Osteoblast (primary cell): ENCODE measurements at places on chromosomes 16 and 17. TPM values are rescaled to one million over a fixed set of nuclear protein-coding genes. Genes with fewer than 3 reads are reported as not detected.

DNA sequence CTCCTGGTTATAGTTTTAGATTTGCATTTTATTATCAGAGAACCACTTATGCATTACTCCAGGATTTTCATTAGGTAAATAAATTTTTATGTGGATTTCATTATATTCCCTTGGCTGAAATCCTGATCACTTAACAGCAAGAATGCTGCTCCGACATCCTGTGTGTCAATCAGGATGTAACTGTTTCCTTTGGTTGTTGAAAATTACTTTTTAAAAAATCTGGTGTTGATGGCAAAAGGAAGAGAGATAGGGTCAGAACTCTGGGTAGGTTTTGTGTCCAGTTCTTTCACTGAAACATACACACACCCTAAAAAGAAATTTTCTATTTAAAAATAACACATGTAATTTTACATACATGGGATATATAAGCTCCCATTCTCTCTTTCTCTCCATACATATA lies 30.9 kb downstream of the ZNF423 start:
- H3K4me1 ChIP-seq = peaks cover 29% of the 10 kb centered on the region
- no peaks in the 10 kb centered on the region for H3K36me3 ChIP-seq
- H3K27ac ChIP-seq = no peak overlapping the region

DNA sequence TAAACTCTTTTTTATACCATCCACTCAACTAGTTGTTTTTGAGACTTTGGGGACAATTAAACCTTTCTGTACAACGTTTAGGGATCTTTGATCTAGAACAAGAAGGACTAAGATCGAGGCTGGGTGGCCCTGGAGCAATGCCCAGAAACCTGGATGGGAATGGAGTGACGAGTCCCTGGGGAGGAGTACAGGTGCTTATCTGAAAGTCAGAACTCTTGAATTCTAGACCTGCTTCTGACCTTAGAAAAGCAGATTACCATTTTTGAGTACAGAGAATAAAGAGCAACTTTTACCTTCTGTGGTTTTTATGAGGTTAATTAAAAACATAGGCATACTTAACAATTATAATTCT lies 17.8 kb downstream of the UBE2Z start:
- H3K4me3 ChIP-seq = no peak overlapping the region
- peaks cover 94% of the 10 kb centered on the region for H3K36me3 ChIP-seq

DNA sequence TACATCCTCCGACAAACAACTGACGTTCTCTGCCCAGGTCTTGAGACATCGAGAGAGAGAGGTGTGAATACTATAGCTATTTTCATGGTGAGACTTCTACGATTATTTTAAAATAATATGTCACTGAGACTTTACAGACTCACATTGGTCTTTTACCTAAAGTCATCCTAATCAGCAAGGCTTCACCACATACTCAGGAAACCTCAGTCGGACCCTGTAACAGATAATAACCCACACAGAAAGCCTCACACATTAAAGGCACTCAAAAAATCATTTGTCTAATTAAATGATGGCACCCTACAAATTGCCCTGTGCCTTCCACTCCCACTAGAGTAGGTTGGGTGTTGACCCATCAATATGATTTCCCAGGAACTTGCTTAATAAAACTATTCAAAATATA lies 19.8 kb upstream of the SLC39A11 start:
- H3K36me3 ChIP-seq = no peaks in the 10 kb centered on the region
- H3K27ac ChIP-seq = no peak overlapping the region
- H3K4me3 ChIP-seq = no peak overlapping the region
- H3K27me3 ChIP-seq = peaks cover 3% of the 10 kb centered on the region
- no peak for DNase-seq

DNA sequence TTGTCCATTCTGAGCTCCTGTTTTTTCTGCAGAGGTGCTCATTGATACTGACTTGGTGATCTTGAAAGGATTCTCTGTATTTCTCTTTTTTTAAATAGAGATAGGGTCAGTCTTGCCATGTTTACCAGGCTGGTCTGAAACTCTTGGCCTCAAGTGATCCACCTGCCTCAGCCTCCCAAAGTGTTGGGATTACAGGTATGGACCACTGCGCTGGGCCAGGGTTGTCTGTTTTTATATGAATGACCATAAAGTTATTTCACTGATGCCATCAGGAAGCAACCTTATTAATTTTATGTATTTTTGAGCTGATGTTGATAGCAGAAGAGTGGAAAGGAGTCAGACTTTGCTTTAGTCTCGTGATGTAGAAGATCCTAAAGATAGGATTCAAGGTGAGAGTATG lies 35.7 kb upstream of the METTL9 start:
- H3K27me3 ChIP-seq = peaks cover 22% of the 10 kb centered on the region
- H3K4me3 ChIP-seq = no peak overlapping the region

DNA sequence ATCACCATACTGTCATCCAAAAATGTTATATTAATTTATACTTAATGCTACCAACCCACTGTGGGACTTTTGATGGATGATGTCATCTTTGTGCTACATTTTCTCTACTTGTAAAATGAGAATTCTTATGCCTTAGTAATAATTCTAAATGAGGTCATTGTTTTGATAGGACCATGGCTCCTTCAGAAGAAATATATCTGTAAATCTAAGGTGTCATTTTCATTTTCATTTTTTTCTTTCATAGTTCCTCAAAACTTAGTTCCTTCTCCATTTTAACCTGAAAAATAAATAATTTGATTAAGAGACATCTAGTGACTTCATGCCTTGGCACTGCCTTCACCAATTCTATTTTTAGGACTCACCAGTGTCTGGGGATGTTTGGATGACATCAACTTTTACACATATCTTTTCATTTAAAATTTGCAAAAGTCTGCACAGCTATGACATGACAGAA lies 48.7 kb downstream of the GPRC5B start:
- no peak for DNase-seq
- peaks cover 10% of the 10 kb centered on the region for H3K4me1 ChIP-seq
- H3K4me3 ChIP-seq = no peak overlapping the region
- no peaks in the 10 kb centered on the region for H3K36me3 ChIP-seq
- H3K27me3 ChIP-seq = no peaks in the 10 kb centered on the region
- H3K27ac ChIP-seq = no peak overlapping the region

DNA sequence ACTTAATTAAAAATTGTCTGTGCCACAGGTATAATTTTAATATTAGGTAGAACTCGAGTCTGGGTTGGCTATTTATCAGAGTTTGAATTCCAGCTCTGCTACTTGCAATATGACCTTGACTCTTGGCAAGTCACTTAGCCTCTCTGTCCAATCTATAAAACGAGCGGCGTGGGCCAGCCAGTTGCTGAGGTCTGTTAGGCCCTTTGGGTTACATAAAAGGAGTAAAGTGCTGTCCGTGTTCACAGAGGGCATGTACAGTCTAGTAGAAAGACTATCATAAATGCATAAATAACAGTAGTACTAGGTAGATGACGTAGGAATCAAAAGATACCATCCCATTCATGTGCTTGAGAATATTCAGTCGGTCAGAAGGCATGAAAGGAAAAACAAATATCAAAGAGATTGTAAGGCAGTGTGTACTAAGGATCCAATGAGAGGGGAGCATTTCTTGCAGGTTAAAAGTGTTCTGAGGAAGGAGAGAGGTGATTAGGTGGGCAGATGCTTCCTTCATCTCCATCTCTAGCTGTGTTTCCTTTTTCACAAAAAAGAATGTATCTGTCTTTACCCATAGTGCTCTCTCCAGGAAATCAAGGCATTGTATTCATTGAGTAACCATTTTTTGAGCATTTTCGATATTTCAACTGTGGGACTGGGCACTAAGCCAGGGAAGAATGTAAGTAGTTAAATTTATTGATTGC lies 2.4 kb downstream of the TNRC6A start:
- peaks cover 46% of the 10 kb centered on the region for H3K4me1 ChIP-seq
- H3K27me3 ChIP-seq = no peaks in the 10 kb centered on the region
- no peak overlapping the region for H3K4me3 ChIP-seq
- H3K27ac ChIP-seq = no peak overlapping the region

DNA sequence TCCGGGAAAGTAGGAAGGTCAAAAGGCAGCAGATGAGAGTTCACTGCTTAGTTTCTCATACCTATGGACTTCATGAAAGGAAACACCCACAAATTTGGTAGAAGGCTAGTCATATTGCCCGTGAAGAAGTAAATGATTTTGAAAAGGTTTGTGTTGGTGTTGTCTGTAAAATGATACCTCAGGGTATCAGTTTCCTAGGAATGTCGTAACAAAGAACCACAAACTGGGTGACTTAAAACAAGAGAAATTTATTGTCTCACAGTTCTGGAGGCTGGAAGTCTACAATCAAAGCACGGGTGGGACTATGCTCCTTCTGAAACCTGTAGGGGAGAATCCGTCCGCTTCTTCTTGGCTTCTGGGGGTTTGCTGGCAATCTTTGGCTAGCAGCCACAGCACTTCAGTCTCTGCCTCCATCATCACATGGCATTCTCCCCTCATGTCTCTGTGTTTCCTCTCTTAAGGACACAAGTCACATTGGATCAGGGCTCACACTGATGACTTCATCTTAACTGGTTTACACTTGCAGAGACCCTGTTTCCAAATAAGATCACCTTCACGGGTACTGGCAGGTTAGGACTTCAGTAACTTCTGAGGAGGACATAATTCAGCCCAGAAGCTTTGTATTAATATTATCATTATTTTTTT lies 2.0 kb upstream of the NAE1 start:
- peaks cover under 1% of the 10 kb centered on the region for H3K36me3 ChIP-seq
- peaks cover 20% of the 10 kb centered on the region for H3K4me1 ChIP-seq
- no peak overlapping the region for H3K27ac ChIP-seq
- DNase-seq = no peak
- H3K27me3 ChIP-seq = no peaks in the 10 kb centered on the region
- H3K4me3 ChIP-seq = no peak overlapping the region

- no peak overlapping the region for H3K4me3 ChIP-seq
- H3K36me3 ChIP-seq = no peaks in the 10 kb centered on the region
- peaks cover 4% of the 10 kb centered on the region for H3K4me1 ChIP-seq
- no peaks in the 10 kb centered on the region for H3K27me3 ChIP-seq
- H3K27ac ChIP-seq = no peak overlapping the region
- DNase-seq = peak; percentile 48
Observed at GRCh38 chr17:72429066-72429638, 308.3 kb downstream of the SOX9 start.

DNA sequence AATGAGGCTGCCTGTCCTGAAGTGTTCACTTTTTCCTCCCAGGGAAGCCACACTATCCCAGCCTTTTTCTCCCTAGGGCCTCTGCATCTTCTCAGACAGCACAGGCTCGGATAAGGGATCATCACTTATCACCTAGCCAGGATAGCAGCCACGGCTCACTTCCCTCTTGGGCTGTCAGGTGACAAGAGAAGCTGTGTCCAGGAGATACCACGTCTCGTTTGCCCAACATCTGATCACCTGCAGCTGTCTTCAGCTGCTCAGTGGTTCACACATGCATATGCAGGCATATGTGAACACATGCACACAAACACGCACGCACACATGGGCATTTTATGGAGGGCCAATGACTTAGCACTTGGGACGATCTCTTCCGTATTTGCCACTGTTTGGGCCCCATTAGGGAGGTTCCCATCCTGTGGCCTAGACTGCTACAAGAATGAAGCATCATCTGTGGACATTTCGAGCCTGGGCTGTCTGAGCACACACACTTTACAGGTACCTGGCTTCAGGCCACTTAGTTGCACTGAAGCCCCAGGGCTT lies 32.4 kb upstream of the ADORA2B start:
- no peaks in the 10 kb centered on the region for H3K27me3 ChIP-seq
- no peak overlapping the region for H3K4me3 ChIP-seq
- H3K36me3 ChIP-seq = no peaks in the 10 kb centered on the region

DNA sequence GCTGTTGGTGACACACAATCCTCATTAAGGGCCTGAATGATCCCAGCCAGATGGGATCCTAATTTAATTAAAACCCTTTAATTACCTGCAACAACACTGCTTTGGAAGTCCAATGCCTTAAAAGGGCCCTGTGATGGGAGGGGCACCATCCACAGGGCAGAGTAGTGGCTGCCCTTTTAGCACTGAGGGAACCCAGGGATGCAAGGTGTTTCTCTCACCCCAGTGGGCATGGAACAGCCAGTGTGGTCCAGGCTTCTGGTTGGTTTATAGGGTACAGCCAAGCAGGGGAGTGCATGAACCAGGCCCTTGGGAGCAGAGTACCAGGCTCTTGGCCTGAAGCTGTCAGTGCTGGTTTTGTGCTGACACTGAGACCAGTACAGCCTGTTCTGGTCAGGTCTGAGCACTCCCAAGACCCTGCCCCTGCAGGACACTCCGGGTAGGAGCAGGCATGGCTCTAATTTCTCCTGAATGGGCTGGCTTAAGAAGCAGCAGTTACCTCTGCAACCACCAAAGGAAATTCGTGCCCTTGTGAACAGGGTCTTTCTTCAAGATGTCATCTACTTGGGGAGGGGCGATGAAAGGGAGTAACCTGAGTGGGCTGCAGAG lies 9.9 kb downstream of the NXPH3 start:
- DNase-seq = peak; percentile 76
- H3K27me3 ChIP-seq = no peaks in the 10 kb centered on the region
- H3K4me3 ChIP-seq = no peak overlapping the region
- H3K27ac ChIP-seq = no peak overlapping the region

- no peak for DNase-seq
- H3K27ac ChIP-seq = no peak overlapping the region
- H3K27me3 ChIP-seq = no peaks in the 10 kb centered on the region
- H3K4me3 ChIP-seq = no peak overlapping the region
Observed at GRCh38 chr17:28554565-28554964, 2.1 kb upstream of the UNC119 start.

- no peak for DNase-seq
- H3K4me3 ChIP-seq = no peak overlapping the region
- peaks cover 2% of the 10 kb centered on the region for H3K36me3 ChIP-seq
- H3K27me3 ChIP-seq = no peaks in the 10 kb centered on the region
- H3K27ac ChIP-seq = no peak overlapping the region
Observed at GRCh38 chr16:11009027-11009755, 64.8 kb downstream of the CLEC16A start.

- H3K36me3 ChIP-seq = no peaks in the 10 kb centered on the region
- H3K27ac ChIP-seq = no peak overlapping the region
- peaks cover 18% of the 10 kb centered on the region for H3K4me1 ChIP-seq
- no peak overlapping the region for H3K4me3 ChIP-seq
Observed at GRCh38 chr17:28529013-28529400, 22.9 kb downstream of the FOXN1 start.

DNA sequence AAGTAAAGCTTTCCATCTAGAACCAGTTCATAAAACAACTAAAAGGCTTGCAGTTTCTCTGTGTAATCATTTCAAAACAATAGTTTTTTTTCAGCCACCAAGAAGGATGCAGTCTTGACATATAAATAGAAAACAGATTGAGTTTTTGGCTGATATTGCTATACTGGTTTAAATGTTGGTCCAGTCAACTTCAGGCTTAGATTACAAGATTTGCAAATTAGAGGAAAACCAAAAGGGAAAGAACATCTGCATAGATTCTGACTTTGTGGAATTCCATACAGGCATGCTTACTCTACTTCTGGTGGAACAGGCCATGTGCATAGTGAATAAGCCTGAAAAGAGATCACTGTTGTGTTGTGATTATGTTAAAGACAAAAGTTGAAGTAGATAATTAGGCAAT lies 150.3 kb downstream of the BCAS3 start:
- H3K27me3 ChIP-seq = no peaks in the 10 kb centered on the region
- H3K36me3 ChIP-seq = no peaks in the 10 kb centered on the region
- no peaks in the 10 kb centered on the region for H3K4me1 ChIP-seq

The MGAT5B gene
- total RNA-seq = 0.36 and 0.59 TPM in 2 replicates

The ICAM2 gene
- 6.5 and 8.5 TPM in 2 replicates for total RNA-seq

The GP1BA gene
- total RNA-seq = not detected in 2 replicates

The NLGN2 gene
- total RNA-seq = 5.3 and 5.8 TPM in 2 replicates

The ASPA gene
- 0.36 and 0.59 TPM in 2 replicates for total RNA-seq
